HuH-7 (cell line): ENCODE measurements at places on chromosomes 2 and 18.

DNA sequence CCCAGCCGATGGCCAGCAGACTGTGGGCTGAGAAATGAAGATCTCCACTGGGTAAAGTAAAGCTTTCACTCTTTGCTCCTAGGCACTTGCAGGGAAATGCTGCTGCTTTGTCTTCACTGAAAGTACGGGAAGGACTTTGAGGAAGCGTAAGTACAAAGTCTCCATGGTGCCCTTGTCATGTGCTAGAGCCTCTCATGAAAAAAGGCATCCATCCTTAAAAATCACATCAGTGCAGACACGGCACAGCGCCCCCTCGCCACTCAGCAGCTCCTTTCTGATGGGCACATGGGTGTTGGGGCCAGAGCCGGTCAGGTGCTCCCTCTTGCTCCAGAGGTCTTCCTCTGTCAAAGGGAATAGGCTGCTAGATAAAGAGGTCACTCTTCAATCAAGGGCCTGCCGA lies 109.0 kb upstream of the STPG4 start:
- DNase-seq = no peak

GRCh38 chr18:58934933-58935577 lies 70.4 kb downstream of the ZNF532 start:
- DNase-seq = no peak

- no peak for DNase-seq
Measured at GRCh38 chr2:19682493-19682892, 219.3 kb downstream of the TTC32 start.

DNA sequence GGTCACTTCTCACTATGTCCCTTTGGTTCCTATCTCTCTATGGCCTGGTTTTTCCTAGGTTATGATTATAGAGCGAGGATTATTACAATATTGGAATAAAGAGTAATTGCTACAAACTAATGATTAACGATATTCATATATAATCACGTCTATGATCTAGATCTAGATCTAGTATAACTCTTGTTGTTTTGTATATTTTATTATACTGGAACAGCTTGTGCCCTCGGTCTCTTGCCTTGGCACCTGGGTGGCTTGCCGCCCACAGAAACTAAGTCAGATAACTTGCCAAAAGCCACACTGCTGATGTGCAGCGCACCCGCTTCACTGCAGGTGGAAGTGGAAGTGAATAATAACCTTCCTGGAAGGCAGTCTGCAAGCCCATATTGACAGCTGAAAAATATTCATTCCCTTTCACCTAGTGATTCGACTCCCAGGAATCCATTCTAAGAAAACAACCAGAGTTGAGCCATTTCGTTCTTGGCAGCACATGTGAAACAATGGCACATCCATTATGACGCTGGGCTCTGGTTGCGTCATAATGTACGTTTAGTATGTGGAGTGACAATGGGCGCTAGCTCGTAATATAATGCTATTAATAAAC lies 725 bp upstream of the ANKRD53 start:
- no peak for DNase-seq

- DNase-seq = no peak
Measured at GRCh38 chr2:206890179-206890578, 49.1 kb upstream of the CPO start.

GRCh38 chr2:12303181-12304030 lies 413.3 kb upstream of the TRIB2 start:
- DNase-seq = no peak

- peak; percentile 42 for DNase-seq
Measured at GRCh38 chr18:70380915-70381896, 92.4 kb downstream of the SOCS6 start.

GRCh38 chr18:69588301-69588700 lies 187.6 kb downstream of the DOK6 start:
- DNase-seq = peak; percentile 8

GRCh38 chr2:25322312-25322711 lies 19.4 kb downstream of the DNMT3A start:
- DNase-seq = no peak

- no peak for DNase-seq
Measured at GRCh38 chr18:12858991-12859390, 25.0 kb downstream of the PTPN2 start.

DNA sequence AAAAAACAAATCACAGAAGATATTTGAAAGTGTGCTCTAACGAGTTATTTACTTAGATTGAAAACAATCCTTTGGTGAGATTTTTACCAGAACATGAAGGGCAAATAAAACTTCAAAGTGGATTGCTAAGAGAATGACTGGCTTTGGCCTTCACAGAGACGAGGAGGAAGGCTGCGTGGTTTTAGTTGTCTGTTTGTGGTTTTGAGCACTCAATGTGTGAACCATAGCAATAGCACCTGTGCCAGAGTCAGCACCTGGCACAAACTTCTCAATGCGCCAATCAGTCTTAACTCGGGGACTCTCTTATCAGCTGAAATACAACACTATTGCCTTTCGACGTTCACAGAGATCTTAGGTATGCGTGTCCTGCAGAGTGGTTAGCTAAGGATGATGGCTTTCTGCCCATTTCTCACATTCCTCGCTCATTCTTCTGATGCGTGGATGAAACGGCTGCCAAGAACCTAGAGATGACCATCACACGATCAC lies 70.0 kb downstream of the MBP start:
- no peak for DNase-seq

GRCh38 chr2:75342504-75343175 lies 143.3 kb upstream of the TACR1 start:
- no peak for DNase-seq

GRCh38 chr18:74139411-74139810 lies 8.2 kb downstream of the FBXO15 start:
- DNase-seq = no peak

DNA sequence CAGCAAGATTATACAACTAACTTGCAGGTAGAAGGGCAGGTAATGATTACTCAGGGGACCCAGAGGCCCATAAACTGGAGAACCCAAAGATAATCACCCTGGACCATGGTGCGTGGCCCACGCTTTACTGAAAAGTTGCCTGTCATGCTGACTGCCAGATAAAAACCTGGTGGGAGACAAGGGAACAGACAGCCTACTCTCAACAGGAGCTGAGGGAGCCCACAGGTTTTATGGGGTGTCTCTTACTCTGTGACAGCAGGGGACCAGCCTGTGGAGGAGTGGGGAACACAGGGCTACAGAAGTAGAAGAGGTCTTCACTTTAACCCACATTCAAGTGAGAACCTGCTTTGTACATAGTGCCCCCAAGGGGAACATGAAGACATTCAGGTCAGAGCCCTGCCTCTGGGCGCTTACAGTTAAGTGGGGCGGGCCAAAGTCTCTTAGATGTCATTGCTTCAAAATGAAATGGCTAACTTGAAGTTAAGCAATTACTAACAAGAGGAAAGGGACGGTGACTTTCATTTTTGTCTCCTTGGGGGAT lies 60.4 kb downstream of the DHRS9 start:
- DNase-seq = no peak

DNA sequence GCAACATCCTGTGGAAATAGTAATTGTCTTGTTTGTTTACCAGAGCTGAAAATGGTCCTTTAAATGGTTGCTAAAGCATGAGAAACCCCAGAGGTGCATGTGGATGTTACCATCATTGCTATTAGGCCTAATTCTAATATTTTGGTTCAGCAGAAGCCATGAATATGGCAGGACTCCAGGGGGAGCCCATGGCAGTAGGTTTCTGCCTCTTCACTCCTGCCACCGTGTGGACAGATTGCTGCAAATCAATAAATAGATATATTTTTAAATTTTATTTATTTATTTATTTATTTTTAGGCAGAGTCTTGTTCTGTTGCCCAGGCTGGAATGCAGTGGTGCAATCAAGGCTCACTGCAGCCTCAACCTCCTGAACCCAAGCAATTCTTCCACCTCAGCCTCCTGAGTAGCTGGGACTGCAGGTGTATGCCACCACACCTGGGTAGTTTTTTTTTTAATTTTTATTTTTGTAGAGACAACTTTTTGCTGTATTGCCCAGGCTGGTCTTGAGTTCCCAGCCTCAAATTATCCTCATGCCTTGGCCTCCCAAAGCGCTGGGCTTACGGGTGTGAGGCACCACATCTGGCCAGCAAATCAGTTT lies 54.9 kb upstream of the CAPN13 start:
- DNase-seq = peak; percentile 32

GRCh38 chr2:72864500-72864899 lies 22.7 kb upstream of the SPR start:
- no peak for DNase-seq

DNA sequence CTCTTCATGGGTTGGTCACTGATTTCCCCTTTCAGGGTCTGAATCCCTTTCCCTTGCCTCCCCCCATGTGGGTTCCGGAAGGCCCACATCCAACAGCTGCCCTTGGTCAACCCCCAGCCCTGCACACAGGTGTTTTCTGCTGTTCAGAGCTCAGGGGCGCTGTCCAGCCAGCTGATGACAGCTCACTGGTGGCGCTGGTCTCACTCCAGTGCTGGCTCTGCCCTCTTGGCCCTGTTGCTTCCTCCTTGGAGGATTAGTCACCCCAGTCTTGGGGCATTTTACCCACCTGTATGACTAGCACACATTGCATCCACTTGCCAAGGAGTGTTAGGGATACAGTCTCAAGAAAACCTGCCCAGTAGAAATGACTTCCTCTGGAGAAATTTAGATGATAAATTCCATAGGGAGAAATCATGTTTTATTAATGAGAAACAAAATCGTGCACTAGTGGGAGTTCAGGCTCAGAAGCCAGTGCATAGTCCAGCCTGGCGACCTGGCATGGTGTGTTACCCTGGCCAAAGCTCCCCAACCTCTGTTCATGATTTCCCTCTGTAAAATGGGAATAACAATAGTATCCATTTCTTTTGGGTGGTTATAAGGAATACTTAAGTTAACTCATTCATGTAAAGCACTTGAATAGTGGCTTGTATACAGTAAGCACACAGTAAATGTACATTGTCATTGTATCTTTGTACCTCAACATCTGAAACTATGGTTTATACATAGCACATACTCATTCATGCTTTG lies 21.6 kb downstream of the CRIM1 start:
- no peak for DNase-seq

DNA sequence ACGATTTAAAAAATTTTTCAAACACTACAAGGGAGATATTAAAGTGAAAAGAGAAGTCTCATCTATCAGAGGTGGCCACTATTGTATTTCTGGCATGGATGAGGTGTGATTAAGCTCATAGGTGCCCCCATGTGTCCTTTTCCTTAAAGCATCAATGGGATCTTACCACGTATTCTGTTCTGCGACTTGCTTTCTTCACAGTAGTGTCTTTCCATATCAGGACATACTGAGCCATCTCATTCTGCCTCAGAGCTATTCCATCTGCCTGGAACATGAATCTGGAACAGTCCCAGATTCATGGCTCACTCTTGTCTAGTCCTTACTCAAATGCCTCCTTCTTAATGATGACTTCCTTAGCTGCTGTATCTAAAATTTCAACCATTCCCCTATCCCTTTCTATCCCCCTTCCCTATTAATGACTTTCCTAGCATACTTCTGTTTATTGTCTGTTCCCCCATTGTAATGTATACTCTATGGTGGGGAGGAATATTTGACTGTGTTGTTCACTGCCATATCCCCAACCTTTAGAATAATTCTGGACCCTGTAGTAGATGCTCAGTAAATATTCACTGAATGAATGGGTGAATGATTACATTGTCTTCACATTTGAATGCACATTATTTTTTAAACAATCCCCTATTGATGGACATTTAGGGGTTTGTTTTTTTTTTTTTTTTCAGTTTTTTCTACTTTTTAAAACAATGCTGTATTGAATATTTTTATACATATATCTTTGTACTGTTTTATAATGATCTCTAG lies 11.1 kb downstream of the STAMBP start:
- no peak for DNase-seq

GRCh38 chr18:7678801-7679200 lies 111.7 kb downstream of the PTPRM start:
- DNase-seq = no peak

DNA sequence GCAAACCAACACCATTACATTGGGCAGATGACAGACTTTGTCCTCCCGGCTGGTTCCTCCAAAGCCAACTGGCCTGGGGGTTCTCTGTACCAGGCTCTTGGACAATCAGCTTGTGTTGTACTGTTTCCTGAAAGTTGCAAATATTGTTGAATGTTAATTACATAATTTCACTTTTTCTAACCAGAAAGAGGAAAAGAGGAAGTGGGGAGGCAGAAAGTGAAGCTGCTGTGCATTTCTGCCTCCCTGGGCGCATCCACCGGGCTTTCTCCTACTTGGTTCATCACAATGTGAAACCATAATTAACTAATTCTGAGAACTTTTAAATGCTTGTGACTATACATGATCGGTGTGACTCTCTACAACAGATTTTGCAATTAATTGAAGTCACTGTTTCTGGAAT lies 10.1 kb downstream of the TWIST2 start:
- no peak for DNase-seq

DNA sequence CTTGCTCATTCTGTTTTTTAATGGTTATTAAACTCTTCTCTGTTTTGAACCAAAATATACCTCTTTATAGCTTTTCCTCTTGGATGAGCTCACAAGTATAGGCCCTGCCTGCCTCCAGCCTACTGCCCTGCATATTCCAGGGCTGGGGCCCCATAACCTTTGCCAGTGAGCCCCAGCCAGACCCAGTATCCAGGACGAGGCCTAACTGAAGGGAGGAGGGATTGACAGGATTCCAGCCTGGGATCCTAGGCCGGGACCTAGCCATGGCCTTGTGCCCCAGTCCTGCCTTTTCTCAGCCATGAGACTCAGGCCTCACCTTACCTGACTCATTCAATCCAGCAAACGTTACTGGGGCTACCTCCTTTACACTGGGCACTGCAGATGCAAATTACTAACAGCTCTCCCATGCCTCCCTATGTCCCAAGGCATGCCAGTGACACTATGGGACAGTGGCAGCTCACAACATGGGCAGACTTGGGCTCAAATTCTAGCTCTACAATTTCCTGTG lies 159.2 kb downstream of the DDX1 start:
- DNase-seq = no peak

- peak; percentile 81 for DNase-seq
Measured at GRCh38 chr18:8696749-8697211, 8.6 kb upstream of the MTCL1 start.

DNA sequence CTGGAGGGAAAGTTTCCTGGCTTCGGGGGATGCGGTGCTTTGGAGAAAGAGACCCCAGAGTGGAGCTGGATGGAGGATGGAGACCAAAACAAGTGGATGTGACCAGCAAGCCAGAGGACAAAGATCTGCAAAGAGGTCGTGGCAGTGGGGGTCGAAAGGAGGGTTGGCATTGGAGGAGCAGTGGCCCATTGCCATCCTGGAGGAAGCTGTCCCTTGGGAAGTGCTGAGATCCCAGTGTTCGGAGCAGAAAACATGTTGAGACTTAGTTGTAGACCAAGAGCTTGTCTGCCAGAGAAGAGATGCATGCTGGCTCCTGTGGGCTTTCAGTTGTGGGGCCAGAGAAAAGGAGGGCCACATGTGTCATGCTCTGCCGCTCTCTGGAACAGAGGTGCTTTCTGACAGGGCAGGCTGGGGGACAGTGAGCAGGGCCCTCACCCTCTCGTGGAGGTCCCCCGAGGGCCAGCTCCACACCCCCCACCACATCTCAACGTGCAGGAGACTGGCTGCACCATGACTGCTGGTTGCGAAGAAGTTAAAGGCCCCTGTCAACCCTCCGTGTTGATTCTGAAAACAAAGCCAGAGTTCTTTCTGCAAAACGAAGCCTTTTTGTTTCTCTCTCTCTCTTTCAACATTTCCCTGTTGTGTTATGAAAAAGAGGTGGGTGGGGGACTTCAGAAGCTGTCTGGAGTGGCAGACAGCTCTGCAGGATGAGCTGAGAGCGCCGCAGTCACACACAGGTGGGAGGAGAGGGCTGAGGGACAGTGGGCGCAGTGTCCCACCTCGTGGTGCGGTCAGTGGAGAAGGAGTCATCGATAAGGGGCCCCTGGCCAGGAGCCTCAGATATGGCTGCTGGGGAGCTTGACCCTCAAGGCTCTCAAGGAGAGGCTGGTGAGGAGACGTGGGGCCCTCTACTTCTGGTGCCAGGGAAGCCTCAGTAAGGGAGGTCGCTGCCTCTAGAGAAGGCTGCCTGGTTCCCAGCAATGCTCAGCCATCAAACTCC lies 77.6 kb upstream of the BCL2L11 start:
- no peak for DNase-seq
